ENCODE measurements at places on chromosomes 2 and 18.

DNA sequence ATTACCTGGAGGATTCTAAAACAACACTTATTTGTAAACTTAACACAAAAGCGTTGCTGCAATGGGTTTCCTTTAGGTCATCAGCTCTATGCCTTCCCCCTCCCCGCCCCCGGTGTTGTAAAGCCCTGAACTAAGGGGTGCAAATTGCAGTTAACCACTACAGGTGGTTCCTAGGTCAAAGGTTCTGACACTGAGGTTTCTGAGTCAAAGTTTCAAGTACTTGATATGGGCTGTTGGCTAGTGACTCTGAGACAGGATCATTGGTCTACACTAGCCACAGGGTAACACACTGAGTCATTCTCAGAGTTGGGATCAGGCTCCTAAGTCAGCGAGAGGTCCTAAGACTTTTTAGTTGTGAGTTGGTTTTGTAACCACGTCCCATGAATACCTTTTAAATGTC lies 15.4 kb downstream of the IL1B start:
- no peak for DNase-seq

DNA sequence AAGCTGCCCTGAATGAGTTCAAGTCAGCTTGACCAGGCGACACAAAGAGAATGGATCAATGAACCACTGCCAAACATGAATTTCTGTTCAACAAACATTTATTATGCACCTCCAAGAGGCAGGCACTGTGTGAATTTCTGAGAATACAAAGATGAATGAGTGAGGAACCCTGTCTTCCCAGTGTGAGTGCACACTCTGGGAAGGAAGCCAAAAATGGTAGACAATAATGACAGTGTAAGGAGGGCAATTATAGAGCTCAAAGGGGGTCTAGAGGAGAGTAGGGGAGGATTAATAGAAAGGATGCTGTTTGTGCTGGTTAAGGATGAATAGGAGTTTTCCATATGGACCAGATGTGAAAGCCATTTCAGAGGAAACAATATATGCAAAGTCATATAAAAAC lies 213.4 kb downstream of the DCC start:
- no peak for DNase-seq

DNA sequence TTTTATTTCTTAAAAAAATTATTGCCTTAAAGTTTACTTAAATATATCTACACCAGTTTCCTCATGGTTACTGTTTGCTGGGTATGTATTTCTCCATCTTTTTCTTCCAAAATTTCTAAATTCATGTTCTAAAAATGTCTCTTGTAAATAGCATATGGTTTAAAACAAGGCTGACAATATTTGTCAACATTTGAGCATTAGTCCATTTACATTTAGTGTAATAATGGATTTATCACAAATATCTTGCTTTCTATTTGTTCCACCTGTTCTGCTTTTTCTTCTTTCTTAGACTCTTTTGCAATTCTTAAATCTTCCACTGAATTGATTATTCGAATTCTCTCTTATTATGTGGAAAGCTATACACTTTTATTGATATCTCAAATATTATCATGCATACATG lies 87.7 kb upstream of the SMAD7 start:
- no peak for DNase-seq

DNA sequence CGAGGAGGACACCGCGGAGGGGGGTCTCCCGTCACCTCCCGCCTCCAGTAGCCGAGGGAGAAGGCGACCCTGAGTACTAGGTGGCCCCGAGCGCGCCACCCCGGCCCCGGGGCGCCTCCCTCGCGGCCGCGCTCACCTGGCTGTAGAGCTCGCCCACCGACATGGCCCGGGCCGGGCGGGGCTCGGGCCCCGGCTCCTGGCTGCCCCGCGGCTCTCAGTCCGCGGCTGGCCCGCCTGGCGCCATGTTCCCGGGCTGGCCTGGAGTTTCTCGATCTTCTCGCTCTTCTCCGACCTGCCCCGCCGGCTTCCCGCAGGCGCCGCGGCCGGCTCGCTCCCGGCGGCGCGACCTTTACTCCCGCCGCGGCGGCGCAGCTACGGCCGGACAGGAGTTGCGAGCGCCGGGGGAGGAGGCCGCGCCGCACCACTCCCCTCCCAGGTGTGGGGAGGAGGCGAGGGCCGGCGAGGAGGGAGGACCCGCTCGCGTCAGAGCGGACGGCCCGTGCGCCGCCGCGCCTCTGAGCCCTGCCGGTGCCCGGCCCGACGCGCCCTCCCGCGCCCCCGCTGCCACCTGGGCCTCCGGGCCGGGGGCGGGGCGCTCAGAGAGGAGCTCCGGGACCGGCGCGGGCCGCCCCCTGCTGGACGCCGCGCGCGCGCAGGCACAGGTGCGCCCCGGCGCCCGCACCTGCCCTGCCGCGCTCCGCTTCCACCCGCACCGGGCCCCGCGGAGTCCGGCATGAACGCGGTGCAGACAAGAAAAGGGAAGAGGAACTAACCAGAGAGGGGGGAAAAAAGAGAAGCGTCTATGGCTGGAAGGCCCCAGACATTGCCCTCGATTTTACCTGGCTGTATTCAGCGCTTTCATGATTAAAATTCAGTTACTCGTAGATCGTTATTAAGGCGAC lies at the start of gene MYO5B:
Gene MYO5B (minus strand): TSS at position 517 of the 902 bp plus-strand sequence. CDS start 354 bp downstream, at position 163.
- no peak for DNase-seq

- DNase-seq, result no peak
These were observed 58.4 kb downstream of the CTDP1 start for GRCh38 chr18:79738041-79738461.

DNA sequence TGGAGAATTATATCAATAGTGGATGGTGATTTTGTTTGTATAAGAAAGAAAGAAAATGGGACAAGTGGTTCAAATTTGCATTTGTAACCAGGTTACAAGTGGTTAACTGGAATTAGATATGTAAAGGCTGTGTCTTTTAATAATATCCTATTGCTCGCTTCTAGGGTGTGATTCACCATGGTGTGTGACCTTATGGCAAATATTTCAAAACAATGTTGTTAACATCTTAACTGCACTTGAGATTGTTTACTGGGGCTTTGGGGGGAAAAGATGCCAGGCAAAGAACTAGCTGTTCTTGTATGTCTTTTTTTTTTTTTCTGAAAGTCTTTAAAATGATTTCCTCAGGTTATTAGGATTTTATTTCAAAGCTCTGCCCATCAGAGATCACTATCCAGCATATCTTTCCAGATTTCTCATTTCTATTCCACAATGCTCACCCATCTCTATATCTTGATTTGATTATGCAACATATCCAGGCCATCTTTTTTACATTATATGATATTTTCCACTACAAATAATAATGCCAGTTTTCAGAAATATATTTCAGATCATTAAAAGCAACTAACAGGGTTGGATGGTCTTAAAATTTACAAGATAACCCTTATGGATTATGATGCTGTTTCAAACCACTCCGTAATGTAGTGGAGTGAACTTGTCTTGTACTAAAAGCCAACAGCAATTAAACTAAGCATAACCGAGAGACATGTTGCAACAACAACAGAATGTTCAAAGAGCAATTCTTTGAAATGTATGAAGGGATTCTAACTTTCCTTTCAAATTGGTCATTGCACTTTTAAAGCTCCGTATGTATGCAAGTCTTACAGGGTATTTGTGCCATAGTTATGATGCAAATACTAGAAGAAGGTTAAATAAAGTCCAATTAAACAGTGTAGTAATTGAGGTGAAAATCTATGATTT lies 341.5 kb upstream of the ETAA1 start:
- DNase-seq, result no peak

GRCh38 chr2:197079414-197079813 lies 152.9 kb upstream of the PGAP1 start:
- no peak for DNase-seq

- no peak for DNase-seq
These were observed 11.7 kb upstream of the ELAC1 start for GRCh38 chr18:50956116-50956515.

- DNase-seq, result no peak
These were observed 58.8 kb upstream of the NOL4 start for GRCh38 chr18:34283506-34283905.

DNA sequence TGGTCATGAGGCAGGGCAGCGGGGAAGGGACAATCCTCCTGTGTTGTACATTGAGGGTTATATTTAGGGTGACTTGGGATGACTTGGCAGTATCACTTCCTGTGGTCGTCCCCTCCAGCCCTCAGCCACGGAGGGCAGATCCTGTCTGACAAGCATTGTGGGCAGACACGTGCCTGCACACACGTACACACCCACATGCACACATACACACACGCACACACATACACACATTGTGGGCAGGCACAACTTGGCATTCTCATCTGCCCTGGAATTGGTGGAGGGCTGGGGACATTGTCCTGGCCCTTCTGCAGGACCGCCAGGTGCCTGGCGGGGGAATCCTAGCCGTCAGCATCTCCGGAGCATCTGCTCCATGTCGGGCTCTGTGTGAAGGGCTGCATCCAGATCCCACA lies 47.6 kb downstream of the ODC1 start:
- DNase-seq, result no peak

- no peak for DNase-seq
These were observed 409.2 kb upstream of the NRP2 start for GRCh38 chr2:205273148-205273547.

DNA sequence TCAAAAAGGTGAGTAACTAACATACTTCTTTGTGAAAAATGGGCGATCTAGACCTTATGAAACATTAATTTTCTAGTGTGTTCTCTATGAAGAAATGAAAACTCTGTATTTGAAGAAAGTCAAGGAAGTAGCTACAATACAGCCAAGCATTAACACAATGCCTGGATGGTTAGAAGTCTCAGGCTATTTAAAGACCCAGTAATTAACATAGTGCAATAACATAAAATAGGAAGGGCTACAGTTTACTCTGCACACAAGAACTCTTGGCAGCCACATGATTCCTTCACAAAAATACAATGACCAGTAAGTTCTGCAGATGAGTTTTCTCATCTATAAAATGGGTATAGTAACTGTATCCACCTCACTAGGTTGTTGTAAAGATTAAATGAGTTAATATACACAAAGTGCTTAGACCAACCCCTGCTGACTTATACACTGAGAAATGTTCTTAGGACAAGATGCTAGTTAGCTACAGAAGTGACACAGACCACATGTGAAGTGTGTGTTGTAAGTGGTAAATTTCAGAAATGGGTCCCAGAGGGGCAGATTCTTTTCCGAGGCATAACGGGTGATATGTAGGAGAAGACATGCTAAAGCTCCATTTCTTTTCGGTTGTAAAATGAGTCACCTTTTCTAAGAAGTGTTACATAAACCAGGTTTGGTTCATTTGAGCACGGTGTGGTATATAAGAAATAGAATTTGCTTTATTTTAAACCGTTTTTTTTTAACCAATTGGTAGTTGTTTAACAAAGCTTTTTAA lies 61.8 kb downstream of the CXCR4 start:
- DNase-seq, result no peak

DNA sequence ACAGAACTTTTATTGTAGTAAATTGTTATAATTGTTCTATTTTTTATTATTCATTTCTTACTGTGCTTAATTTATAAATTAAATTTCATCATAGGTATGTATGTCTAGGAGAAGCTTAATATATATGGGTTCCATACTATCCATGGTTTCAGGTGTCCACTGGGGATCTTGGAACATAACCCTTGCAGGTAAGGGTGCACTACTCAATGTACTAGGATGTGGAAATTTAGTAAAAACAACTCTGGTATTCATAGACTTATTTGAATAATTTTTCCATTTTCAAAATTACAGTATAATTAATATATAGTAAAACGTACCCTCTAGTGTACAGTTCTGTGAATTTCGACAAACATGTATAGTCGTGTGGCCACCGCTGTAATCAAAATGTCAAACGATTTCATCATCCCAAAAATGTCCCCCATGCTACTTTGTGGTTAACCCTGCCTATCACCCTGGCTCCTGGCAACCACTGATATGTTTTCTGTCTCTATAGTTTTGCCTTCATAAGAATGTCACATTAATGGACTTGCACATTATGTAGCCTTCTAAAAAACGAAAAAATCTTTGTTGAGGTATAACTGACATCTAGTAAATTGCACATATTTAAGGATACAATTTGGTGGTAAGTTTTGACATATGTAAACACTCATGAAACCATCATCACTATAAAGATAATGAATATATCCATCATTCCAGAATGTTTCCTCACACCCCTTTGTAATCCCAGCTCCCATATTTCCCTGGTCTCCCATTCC lies 45.7 kb downstream of the ARL5A start:
- DNase-seq, result no peak

GRCh38 chr2:883260-883802 lies 67.3 kb upstream of the SNTG2 start:
- no peak for DNase-seq

GRCh38 chr2:205245652-205246051 lies 436.6 kb upstream of the NRP2 start:
- DNase-seq, result peak; percentile 58

DNA sequence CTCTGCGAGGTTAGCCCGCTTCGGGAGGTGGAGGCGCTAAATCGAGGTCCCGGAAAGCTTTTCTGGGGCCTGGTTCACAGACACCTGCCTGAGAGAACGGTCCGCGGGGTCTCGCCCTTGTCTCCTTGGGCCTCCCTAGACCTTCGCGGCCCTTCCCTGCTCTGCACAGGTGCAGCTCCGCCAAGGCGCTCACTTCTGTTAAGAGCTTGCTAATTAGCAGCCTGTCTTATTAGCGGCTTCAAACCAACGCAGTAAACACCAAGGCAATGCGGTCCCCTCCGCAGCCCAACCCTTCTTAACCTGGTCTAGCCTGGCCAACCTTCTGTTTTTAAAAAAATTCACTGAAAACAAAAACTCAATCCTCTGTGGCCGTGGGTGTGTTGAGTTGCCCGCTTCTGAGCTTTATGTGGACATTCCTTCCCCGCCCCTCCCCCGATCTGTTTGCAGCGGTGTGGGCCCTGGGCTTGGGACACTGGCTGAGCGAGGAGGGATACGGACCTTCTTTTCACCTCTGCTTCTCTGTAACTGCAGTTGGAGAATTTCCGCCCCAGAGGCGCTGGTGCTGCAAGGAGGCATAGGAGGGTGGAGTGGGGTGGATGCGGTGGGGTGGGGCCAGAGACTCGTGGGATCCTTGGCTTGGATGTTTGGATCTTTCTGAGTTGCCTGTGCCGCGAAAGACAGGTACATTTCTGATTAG lies 3.4 kb upstream of the HOXD4 start:
- no peak for DNase-seq

DNA sequence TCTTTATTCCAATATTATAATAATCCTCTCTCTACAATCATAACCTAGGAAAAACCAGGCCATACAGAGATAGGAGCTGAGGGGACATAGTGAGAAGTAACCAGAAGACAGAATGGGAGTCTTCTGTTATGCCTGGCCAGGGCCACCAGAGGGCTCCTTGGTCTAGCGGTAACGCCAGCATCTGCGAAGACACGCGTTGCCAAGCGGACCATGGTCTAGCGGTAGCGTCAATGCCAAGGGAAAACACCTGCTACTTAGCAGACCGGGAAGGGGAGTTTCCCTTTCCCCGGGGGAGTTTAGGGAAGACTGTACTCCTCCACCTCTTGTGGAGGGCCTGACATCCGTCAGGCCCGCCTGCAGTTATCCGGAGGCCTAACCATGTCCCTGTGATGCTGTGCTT lies 36.6 kb downstream of the ARL6IP6 start:
- no peak for DNase-seq

- no peak for DNase-seq
These were observed 850.4 kb downstream of the ERBB4 start for GRCh38 chr2:211688196-211688595.

GRCh38 chr2:138493334-138493733 lies 8.2 kb upstream of the SPOPL start:
- no peak for DNase-seq
